ENCODE measurements at places on chromosomes 16 and 17.

DNA sequence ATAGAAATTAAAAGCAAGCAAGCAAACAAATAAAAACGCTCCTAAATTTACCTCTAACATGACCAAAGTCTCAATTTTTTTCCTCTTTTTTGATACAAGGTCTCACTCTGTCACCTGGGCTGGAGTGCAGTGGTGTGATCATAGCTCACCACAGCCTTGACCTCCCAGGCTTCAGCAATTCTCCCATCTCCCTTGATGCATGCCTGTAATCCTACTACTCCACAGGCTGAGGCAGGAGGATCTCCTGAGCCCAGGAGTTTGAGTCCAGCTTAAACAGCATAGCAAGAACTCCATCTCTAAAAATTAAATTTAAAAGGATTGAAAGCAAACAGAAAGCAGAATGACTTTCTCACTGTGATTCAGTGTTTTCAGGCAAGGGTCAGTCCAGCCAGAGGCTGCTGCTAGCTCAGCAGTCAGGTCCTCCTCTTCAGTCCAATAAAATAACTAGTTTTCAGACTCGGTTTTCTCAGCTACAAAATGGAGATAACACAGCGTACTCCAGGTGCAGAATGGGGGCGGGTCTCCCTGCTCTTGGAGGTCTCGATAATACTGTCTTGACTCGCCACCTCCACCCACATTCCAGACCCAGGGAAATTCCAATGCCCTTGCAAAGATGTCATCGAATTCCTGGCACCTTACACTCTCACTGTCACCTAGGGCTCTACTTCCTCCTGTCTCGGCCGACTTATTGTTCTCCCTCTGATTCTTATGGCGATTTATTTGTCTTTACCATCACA is 20.7 kb upstream of the MRTFB start:
- no peak for DNase-seq

GRCh38 chr16:31182391-31182790 is 2.5 kb downstream of the FUS start:
- no peak for DNase-seq

DNA sequence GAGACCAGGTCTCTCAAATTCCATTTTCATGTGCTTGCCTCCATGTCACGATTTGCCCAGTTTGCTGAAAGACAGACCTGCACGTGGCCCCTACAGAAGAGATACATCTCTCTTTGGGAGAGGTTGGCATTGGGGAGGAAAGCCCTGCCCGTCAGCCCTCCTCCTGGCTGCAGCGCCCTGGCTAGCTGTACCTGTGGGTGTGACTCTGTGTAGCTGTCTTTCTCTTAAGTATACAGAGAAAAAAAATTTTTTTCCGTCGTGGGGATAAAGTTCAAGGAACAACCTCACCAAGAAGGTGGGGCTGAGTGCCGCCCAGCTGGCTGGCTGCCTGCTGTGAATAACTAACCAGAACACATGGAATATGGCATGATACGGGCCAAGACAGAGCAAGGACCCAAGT is 26.5 kb downstream of the TMEM98 start:
- DNase-seq, result no peak

- DNase-seq, result no peak
These were observed 25.9 kb upstream of the EFCAB13 start for GRCh38 chr17:47297661-47298400.

GRCh38 chr17:33924104-33924503 is 331.0 kb upstream of the CCL2 start:
- no peak for DNase-seq

DNA sequence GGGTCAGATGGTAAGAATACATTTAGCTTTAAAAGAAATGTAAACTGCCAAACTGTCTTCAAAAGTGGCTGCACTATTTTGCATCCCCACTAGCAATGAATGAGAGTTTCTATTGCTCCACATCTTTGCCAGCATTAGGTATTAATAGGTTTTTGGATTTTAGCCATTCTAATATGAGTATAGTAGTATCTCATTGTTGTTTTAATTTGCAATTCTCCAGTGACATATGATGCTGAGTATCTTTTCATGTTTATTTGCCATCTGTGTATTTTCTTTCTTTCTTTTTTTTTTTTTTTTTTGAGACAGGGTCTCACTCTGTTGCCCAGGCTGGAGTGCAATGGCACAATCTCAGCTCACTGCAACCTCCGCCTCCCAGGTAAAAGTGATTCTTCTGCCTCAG is 24.3 kb upstream of the MARCHF10 start:
- DNase-seq, result no peak

GRCh38 chr16:87800497-87800896 is 34.7 kb upstream of the KLHDC4 start:
- DNase-seq, result no peak

GRCh38 chr16:57539072-57539796 is 2.9 kb upstream of the CCDC102A start:
- DNase-seq, result no peak

GRCh38 chr17:18950346-18950745 is 1.6 kb upstream of the SLC5A10 start:
- DNase-seq, result no peak

- DNase-seq, result no peak
These were observed 14.7 kb upstream of the ZCCHC14 start for GRCh38 chr16:87507351-87508069.

DNA sequence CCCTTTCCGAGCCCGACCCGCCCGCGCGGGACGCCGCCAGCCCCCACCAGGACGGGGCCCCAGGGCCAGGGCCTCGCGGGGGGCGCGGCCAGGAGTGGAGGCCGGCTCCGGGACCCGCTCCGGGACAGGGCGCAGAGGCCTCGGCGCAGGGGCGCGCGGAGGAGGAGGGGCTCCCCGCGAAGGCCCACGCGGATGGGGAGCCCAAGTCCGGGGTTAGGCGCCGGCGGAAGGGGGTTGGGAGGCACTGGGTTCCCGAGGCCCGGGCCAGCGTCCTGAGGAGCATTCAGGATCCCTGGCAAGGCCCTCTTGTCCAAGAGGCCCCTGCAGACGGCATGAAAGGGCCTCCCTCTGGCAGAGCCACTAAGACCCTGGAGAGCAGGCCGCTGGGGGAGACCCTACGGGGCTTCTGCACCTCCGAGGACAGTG is 57.8 kb upstream of the CIBAR2 start:
- no peak for DNase-seq

- DNase-seq, result no peak
These were observed 22.4 kb upstream of the KCNH6 start for GRCh38 chr17:63500543-63501390.

DNA sequence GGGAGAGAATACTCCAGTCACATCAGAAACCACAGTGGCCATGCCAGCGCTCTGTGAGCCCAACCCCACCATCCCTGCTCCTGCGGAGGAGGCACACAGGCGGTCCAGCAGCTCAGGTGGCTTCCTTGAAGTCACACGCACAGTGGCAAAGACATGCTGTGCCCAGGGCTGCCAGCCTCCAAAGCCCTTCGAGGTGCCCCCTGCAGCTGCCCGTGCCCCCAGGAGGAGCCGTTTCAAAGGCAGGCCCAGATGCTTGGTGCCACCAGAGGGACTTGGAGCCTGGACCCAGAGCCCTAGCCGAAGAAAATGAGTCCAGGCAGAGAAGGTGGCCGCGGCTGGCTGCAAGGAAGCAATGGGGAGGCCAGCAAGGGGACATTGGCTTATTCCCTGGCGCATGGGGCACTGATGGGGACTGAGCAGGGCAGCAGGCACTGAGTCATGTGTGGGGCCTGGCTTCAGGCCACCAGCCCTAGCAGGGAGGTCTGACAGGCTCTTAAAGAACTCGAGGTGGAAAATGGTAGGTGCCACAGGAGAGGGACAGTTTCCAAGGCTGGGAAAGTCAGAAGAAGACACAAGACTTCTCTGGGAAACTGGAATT is 17.2 kb upstream of the CACNG1 start:
- no peak for DNase-seq

GRCh38 chr17:80947200-80947940 is 44.3 kb upstream of the CHMP6 start:
- DNase-seq, result no peak

DNA sequence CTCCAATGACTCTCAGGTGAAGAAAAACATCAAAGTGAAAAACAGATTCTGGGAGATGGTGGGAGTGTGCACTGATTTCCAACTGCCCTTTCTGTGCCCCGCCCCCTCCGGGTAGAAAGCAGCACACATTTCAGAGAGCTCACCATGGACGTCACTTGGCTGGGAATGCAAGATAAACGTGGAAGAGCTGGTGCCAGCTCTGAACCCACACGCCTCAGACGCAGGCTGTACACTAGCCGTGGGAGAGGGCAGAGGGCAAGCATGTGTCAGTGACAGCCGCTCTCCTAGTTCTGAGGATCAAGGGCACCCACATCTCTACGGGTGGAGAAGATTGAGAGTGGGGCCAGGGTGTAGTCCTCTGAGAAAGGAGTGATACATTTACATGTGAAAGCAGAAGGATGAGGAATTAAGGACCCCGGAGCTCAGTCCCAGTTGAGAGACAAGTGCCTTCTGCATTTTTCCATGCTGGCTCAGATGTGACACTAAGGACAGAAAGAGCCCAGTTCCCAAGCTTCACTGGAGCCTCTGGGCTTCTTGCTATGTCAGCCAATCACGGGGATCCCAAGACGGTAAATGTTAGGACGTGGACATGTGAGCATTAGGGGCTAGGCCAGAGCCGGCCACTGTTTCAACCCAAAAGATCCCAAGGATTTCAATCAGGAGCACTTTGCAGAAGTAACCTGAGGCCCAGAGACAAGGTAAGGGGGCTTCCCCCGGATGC is 101.3 kb downstream of the ZFHX3 start:
- DNase-seq, result no peak

GRCh38 chr17:50588391-50589049 is 28.0 kb downstream of the CACNA1G start:
- DNase-seq, result no peak

- no peak for DNase-seq
These were observed 24.8 kb upstream of the NSRP1 start for GRCh38 chr17:30091771-30092170.

- DNase-seq, result no peak
These were observed 8.7 kb downstream of the MMP15 start for GRCh38 chr16:58034128-58034685.

All from activated CD4-positive, alpha-beta T cell treated with anti-CD3 and anti-CD28 coated beads, Interleukin-2, amount 50 U/mL, for 24 hours (primary cell).